ENCODE measurements at places on chromosomes 5 and 9.

DNA sequence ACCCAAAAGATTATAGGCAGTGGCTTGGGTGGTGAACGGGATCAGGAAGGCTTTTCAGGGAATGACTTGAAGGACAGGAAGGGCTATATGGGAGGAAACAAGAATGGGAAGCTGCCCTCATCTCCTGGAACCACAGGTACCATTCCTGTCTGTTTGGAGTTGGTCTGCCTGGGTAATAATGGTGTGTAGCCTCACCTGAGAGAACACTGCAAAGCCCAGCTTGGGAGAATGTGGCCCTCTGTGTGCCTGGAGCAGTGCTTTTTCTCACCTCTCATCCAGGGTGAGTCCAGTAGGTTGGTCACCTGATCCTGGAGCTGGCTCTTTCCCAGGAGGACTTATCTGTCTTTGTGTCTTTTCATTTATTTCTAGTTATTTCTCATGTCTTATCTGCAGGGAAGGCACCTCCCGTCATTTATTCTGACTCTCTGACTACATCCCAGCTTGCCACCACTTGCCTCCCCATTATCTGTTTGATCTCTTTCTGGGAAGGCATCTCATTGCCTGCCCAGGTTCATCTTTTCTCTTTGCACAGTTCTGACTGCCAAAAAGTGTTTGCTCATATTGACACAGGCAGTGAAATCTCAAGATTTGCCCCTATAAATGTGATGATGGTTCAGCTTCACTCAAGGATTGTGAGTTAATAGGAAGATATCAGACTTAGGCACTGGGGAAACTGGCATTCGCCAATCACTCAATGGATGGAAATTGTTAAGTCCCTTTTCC, 22.5 kb upstream of the OR2S2 start:
- no peak for DNase-seq

GRCh38 chr5:178832618-178833201, 27.0 kb upstream of the ZNF354B start:
- no peak for DNase-seq

- DNase-seq, result peak; percentile 79
Observed at GRCh38 chr9:89623925-89624420, 19.2 kb downstream of the GADD45G start.

GRCh38 chr5:152622628-152623027, 217.5 kb upstream of the NMUR2 start:
- no peak for DNase-seq

- peak; percentile 15 for DNase-seq
Observed at GRCh38 chr5:38023799-38024198, 184.0 kb upstream of the GDNF start.

DNA sequence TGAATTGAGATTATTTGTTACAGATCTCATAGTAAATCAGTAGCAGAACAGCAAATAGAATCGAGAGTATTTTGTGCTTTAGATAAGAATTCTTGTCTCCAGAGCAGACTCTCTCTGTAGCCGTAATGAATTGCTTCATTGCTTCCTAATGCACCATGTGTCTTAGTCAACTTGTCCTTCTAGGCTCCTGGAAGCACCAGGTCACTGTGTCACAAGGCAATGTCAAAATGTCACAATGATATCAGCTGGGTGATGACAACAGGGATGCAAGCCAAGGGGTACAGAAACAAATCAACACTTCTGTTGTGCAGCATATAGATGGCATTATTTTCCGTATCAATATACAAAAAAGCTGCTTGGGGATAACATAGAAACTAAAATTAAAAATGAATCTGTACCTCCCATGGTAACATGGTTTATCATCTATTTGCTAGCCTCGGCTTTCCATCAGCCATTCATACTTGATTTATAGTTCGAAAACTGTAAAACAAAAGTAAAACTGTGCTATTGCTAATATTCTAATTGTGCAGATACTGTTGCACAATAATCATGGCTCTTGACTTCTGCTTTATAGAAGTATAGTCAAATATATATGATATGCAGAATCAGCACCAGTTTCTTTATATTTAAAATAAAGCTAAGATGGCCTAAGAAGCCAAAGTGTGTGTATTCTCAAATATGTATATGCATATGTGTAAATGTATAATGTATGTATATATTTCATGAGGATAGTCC, 435.9 kb upstream of the TLE4 start:
- no peak for DNase-seq

Measured in hematopoietic multipotent progenitor cell treated with erythropoietin and hydrocortisone succinate and interleukin-3 and kit ligand, for 4 days (in vitro differentiated cells).